SK-N-DZ (cell line): ENCODE measurements at places on chromosomes 4 and X.

GRCh38 chr4:4759883-4760282, 99.6 kb upstream of the MSX1 start:
- no peak for DNase-seq

DNA sequence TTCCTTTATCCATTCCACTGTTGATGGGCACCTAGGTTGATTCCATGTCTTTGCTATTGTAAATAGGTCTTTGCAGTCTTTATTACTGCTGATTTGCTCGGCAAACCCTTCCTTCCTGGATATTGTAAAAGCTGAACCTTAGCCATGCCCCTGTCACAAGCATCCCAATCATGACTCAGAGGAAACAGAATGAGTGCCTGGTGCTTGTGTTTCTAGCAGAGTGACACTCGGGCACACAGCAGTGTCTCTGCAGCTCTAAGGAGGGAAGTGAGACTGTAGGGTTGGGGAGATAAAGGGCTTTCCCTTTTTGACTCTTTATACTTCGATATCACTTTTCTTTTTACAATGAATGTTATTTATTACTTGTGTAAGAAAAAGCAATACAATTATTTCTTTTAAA, 83.3 kb downstream of the AKAP4 start:
- DNase-seq, result no peak

GRCh38 chrX:11304829-11305228, 11.6 kb downstream of the AMELX start:
- DNase-seq, result no peak

DNA sequence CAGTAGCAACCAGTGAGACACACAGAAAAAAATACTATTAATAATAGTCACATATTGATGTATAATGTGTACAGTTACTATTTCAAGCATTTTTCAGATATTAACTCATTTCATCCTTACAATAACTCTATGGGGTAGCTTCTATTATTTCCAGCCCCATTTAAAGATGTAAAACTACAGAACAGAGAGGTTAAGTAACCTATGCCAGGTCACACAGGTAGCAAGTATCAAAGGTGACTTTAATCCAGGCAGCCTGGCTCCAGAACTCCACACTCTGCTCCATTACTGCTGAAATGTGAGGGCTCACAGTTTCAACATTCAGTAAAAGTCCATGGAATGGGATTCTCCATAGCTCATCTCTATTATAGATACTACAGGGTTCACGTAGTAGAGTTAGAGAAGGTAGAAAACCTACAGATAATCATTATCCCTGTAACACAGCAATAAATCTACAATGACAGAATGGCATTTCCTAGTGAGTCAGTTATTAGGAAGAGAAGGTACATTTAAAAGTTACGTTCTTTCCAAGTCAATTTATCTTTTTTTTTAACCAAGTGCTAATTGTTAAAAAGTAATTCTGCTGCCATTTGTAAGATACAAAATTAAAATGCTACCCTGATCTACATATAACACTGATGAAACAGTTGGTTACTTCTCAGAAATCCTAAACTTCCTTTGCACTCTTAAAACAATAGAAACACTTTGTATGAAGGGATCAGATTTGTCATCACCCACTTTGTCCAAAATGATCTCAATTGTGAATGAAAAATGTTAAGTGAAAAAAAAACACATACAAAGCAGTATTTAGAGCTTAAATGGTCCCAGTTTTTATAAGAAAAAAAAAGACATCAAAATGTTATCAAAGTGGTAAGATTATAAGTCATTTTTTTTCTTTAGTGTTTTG, 18.7 kb downstream of the RELL1 start:
- no peak for DNase-seq

GRCh38 chr4:139175646-139176301, 1.2 kb downstream of the ELF2 start:
- peak; percentile 63 for DNase-seq

DNA sequence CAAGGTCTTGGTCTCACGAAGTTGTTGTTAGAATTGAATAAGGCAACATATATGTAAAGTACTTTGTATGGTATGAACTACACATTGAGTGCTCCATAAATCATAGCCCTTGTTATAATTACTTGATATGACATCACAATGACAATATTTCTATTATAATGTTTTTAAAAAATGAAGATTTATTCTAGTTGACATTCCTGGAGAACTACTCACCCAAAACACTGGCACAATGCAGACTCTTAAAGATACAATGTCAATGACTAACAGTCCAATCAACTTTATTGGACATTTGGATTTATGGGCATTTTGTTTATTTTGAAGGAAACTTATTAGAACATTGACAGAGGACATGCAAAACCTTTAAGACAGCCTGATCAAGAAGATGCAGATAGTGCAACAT, 55.3 kb downstream of the ASB9 start:
- DNase-seq, result no peak

DNA sequence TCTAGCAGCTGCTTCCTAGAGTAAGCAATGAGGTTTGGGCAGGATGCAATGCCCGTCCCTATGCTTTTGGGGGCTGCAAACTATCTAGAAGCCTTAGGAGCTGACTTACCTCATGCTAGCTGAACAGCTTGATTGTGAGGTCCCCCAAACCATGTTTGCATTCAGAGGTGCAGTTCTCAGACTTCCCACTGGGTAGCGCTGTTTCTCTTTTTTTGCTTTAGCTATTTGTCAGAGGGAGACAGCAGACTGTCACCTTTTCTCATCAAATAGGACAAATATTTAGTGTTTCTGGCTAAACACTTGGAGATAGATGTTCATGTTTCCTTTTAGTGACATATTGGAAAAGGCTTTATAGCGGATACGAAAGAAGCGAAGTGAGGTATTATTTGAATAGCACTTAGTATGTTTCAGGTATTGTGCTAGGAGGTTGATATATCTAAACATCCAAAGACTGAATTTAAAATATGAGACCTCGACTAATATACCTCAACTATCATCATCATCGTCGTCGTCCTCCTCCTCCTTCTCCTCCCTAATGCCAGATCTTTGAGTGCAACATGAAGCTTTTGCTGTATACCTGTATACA, 18.7 kb upstream of the TMEM192 start:
- peak; percentile 60 for DNase-seq

DNA sequence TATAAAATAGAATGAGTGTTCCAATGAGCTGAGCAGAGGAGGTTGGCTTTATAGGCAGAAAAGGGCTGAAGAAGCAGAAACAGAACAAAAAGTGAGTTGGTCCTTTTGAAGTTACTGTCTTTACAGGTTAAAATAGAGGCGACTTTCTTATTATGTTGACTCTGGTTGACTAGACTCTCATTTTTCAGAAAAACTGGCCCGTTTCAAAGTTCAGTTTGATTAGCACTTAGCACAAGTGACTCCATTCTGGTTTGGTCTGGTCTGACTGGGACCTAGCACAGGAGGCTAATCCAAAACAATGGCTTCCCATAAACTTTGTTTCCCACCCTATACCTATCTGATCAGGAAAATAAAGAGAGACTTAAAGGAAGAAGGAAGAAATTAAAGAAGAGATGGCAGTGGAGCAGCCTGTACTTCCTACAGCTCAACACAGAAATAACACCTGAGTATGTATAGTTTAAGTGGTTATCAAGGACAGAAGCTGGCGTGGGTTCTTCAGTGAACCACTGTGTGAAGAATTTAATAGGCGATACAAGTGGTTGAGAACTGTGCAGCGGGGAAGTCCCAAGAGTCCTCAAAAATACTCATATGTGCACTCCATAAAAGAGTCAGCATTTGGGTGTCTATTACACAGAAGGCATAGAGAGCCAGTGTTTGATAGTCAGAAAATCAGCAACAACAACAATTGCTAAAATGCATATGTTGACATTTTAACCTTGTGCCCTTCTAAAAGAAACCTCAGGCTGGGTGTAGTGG, 554.8 kb upstream of the HTR2C start:
- no peak for DNase-seq

GRCh38 chr4:47747211-47747610, 90.7 kb downstream of the CORIN start:
- DNase-seq, result no peak
